ENCODE measurements at places on chromosomes 12 and 14.

DNA sequence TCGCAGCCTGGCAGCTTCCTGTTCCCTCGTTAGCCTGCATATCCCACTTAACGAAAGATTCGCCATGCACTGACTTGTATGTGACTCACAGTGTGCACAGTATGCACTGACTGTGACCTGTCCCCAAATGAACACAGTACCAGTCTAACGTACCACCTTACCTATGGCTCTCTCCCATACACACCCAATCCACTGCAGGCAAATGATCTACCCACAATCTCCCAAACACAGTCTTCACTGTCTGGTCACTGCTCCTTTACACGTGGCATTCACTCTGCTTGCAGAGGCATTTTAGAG is 163.5 kb upstream of the EEA1 start:
- no peak for DNase-seq

GRCh38 chr14:92798811-92799210 is 4.7 kb downstream of the GOLGA5 start:
- no peak for DNase-seq

- DNase-seq: no peak
Measured at GRCh38 chr14:77037215-77037937, 8.9 kb upstream of the IRF2BPL start.

DNA sequence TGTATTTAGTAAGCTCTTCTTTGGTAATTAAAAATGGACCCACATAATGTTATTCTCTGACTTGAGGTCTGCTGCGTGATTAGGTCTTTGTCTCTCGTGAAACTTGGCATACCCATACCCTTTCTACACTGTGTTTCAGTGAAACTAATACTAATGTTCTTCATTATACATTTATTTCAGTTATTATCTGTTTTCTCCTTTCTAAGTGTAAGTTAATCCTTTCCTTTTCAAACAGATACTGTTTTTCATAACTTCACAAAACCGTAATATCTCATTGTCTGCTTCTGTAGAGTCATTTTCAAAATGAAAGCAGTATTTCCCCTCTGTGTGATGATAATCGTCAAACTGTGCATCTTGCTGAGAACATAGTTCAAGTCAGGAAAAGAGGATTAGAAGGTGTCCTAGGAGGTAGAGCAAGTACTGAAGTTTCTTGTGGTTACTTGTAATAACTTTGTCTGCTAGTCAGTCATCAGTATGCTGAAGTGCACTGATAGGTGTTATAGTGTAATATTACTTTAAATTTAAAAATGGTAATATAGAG is 15.9 kb downstream of the PYROXD1 start:
- DNase-seq: no peak

DNA sequence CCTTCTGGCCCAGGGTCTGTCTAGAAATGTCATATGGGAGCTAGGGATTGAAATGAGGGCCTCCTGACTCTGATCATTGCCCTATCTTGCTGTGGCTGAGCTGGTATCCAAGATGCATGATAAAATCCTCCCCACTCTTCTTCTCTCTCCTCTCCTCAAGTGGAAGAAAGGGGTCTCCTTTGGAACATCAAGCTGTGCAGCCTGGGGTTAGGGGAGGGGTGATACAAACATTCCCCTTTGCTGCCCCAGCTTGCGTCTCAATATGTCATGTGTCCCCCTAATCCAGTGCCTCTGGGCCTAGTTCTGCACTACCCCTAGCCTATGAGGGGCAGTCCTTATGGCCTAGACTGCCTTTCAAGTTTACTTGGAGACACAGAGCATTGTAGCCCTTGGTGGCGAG is 8.5 kb downstream of the RDH16 start:
- DNase-seq: no peak

- DNase-seq: no peak
Measured at GRCh38 chr12:14689996-14690395, 6.4 kb downstream of the GUCY2C start.

DNA sequence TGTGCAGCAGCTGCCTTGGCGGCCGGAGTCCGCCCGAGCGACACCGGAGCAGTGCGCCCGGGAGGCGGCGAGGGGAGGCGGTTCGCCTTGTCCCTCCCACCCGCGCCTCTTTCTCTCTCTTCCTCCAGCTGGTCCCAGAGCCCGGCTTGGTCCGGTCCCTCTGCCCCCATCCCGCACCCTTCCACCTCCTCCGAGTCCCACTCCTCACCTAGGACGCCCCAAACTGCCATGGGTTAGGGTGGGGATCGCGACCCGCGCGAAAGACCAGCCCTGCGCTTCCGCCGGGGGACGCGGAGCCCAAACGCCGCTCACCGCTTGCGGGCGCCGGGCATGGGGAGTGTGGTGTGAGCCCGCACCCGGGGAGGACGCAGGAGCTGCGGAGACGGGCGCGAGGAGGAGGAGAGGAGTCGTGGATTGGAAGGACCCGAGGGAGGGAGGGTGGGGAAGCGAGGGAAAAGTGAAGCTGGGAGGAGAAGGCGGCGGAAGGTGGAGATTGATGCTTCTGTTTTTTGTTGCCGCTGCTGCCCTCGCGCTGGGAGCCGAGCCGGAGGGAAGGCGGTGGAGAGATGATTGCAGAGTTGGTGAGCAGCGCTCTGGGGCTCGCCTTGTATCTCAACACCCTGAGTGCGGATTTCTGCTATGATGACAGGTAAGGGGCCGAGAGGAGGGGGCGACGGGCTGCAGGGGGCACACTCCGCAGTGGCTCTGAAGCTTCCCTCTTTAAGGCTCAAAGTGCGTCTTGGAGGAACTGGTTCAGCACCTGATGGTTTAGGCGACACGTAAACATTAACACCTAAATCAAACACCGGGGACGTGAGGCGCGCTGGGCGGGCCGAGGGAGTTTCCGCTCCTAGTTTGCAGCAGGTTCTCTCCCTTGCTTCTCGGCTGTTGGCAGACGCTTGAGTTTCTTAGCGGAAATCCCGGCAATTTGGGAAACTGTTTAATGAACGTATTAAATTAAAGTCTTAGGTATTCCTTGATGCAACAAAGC is 610 bp downstream of the TMTC2 start:
- DNase-seq: peak; percentile 38

DNA sequence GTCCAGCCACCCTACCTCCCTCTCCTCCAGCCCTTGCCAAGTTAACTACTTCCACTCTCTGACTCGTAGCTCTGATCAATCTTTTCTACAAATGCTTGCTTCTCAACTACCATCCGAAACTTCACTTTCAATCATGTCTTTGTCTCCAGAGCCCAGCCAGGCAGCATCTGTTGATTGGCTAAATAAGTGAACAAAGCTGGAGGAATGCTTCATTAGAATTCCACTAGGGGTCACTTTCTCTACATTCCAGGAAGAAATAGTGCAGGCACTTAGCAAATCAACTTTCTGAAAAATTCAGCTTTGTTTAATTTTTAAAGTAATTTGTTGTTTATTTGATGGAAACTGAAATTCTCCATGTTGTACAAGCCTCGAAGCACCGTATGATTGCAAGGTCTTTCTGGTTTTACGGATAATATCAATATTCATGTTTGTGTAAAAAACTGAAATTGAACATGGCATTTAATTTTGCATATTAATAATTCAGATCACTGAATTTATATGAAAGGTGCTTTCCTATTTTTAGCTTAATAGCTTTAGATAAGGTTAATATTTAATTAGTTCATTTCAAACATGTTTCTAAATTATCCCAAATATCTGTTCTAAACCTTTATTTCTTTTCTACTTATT is 32.4 kb upstream of the HELB start:
- no peak for DNase-seq

- peak; percentile 28 for DNase-seq
Measured at GRCh38 chr12:48105321-48105866, 485 bp downstream of the SENP1 start.

- no peak for DNase-seq
Measured at GRCh38 chr14:104343690-104344640, 205.6 kb downstream of the KIF26A start.

DNA sequence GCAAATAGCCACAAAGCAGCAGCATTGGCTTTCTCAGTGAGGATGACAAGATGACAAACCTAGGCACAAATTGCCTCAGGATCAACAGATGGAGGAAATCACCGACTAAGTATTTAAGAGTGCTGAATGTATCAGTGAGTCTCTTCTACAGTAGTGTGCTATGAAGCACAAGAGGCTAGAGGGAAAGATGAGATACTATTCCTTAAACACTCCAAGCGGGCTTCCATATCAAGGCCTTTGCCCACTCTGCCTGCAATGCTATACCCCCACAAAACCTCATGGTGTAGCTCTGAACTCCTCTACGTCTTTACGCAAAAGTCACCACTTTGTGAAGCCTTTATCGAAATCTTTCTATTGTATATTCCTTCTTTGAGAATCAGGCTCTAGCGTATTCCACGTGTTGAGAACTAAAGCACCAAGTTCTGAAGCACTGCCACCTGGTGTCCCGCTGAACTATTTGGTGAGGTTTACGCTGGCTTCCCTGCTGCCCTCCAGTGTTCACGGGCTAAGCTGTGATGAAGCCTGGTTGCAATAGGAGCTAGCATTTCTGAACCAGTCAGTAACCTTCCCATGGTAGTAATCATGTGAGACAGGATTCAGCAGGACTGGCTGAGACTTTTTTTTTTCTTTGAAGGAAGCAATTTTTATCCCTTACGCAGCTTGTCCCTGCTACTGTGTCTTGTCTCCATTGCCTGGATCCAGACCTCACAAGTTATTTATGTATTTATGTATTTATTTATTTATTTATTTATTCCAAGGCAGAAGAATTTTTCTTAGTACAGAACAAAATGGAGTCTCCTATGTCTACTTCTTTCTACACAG is 426.5 kb upstream of the OR4E1 start:
- peak; percentile 13 for DNase-seq

DNA sequence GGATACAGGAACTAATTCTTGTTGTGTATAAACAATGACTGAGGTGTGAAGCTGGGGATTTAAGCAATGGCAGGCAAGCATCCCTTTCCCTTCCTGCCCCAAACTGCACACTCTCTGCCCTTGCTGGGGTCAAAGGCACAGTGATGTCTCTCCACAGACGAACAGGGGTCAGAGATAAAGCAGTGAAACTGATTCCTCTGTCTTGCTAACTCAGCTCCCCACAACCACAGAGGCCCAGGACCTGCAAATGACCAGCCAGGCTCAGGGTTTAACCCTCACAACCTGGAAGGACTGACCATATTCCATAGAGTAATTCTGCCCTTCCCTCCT is 67.2 kb downstream of the CCDC88C start:
- no peak for DNase-seq

GRCh38 chr12:66232263-66232662 is 43.2 kb downstream of the IRAK3 start:
- DNase-seq: no peak

DNA sequence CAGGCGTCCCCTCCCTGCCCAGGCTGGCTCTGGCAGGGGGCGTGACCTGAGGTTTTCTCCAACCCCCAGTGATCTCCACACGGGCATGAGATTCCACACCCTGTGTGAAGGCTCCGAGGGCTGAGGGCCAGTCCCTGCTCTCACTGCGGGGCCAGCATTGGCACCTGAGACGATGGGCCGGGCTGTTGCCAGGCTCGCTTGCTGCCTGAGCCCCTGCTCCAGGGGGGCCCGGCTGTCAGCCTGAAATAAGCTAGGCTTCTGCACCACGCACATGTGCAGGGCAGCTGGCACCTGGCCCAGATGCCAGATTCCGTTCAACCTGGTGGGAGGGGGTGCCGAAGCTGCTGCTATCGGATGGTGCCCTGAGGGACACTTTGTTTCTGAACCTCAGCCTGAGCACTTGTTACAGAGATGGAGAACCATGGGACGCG is 196.5 kb upstream of the PRMT8 start:
- no peak for DNase-seq

DNA sequence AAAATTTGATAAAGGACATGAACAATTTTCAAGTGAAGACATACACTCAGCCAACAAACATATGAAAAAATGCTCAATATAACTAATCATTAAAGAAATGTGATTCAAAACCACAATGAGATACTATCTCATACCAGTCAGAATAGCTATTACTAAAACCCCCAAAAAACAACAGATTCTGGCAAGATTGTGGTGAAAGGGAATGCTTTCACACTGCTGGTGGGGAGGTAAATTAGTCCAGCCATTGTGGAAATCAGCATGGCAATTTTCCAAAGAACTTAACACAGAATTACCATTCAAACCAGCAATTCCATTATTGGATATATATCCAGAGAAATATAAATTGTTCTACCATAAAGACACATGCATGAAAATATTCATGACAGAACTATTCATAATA is 18.7 kb upstream of the TAS2R14 start:
- DNase-seq: no peak

DNA sequence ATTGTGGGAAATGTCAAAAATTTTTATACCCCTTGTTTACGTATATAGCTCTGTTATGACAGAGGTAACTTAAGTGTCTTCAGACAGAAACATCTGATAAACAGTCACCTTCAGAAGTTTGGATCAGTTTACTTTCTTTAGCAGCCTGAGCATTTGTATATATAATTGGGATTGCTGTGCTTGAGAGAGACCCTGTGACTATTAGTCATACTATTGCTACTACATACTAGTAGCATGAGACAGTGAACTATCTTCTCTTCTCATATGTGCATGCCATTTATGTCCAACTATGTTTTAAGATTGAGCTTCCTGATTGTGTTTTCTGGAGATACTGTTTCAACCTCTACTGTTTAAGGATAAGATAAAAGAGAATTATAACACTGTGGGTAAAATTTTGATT is 101.5 kb downstream of the PDE6H start:
- DNase-seq: no peak

DNA sequence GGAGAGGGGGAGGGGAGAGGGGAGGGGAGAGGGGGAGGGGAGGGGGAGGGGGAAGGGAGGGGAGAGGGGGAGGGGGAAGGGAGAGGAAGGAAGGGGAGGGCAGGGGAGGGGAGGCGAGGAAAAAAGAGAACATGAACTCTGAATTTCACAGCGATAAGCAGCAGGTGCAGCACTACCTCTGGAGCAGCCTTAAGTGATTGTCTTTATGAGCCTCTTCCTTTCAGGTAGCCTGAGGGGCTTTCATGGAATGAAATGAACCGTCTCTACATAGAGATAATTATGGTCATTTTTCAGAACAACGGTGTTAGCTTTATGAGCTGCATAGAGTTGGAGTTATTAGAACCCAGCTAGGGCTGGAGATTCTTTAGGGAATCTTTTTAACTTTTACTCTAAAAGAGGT is 18.1 kb upstream of the PTCSC3 start:
- DNase-seq: no peak

GRCh38 chr14:75781096-75781495 is 120.0 kb downstream of the TTLL5 start:
- no peak for DNase-seq

GRCh38 chr12:65162609-65163008 is 6.8 kb upstream of the LEMD3 start:
- DNase-seq: no peak

All from central memory CD8-positive, alpha-beta T cell (primary cell).